ENCODE measurements at places on chromosomes 3 and 15.
A peak's percentile ranks its signal among the peaks of the same experiment; 100 is the strongest.

DNA sequence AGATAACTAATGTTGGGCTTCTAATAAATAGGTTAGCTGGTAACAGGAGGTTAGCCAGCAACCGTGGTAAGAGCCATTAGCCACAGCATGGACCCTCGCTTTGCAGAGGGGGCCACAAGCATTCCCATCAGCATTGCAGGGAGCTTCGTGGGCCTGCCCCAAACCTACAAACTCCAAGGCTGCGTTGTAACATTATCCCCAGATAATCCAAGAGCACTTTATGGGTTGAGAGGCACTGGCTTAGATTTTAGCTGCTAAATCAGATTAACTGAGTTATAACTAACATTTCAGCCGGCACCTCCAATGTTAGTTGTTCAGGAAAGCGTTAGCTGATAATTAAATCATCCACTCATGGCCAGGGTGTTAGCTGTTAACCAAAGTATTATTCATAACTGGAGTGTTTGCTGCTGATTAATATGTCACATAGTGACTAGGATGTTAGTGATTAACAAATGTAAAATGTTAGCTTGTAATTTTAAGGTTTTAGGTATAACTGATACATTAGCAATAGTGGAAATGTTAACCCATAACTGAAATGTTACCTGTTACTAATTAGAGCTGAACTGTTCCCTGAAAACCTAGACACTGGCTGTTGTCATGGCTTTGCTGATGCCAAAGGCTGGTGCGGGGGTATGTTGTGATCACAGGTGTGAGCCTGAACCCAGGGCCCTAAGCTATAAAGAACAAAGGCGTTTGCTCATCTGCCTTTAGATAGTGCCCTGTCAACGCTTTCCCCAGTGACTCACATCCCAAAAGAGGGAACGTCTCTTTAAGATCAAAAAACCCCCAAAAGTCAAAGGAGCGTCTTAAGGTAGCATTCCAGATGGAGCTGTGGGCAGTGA, 56.2 kb downstream of the SLC6A6 start:
- no peak for DNase-seq

- DNase-seq = no peak
Observed at GRCh38 chr15:92579486-92579885, 76.1 kb downstream of the FAM174B start.

- DNase-seq = no peak
Observed at GRCh38 chr3:194326192-194326967, 24.7 kb downstream of the CPN2 start.

DNA sequence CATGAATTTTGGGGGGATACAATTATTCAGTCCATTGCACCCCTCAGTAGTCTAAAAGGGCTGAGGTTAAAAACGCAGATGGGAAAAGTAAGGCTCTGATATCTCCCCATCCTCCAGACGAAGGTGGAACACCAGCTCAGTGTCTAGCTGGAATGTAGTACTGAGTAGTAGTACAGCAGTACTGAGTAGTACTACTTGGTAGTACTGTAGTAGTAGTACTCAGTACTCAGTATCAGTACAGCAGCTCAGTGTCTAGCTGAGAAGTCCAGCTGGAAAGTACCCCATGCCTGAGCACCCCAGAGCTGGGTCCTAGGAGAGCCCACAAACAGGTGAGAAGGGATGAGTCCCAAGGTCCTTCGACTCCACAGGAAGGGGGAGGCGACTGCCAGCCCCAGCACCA, 148.7 kb downstream of the XXYLT1 start:
- DNase-seq = no peak

DNA sequence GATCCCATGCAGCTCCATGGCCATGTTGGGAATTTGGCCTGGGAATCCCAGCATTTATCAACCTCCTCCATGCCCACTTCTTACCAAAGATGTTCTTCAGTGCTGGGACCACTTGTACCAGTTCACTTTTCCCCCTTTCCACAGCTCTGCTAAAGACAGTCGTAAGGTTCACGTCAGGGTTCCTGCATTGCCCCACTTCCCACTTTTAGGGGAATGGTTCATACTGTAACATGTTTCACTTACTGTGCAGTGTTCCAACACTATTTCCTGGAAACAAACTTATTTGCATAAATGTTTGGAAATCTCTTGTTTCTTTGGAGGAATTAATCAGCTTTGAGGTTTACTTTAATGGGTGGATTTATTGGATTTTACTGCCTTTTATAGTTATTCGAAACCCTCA, 17.0 kb downstream of the APH1B start:
- DNase-seq = no peak

DNA sequence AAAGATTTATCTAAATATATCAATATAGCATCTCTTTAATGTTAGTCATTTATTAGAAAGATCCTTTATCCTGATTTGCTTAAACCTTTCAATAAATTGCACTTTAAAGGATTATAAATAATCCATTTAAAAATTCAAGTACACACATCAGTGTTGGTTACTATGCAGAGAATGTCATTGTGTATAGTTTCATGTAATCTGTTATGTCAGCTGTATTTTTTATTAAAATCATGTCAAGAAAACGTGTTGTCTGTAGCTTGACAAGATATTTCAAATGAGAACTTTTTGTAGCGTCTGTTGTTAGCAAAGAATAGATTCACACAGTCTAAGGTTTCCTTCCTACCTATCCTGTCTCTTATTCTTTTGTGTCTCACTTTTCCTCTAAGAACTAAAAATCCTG, 7.8 kb downstream of the PDHB start:
- DNase-seq = no peak

GRCh38 chr3:175336406-175337133, 477.4 kb downstream of the NAALADL2 start:
- DNase-seq = no peak

GRCh38 chr15:33844597-33844996, 123.7 kb upstream of the CHRM5 start:
- no peak for DNase-seq

- DNase-seq = no peak
Observed at GRCh38 chr3:62592408-62592807, 219.1 kb upstream of the FEZF2 start.

DNA sequence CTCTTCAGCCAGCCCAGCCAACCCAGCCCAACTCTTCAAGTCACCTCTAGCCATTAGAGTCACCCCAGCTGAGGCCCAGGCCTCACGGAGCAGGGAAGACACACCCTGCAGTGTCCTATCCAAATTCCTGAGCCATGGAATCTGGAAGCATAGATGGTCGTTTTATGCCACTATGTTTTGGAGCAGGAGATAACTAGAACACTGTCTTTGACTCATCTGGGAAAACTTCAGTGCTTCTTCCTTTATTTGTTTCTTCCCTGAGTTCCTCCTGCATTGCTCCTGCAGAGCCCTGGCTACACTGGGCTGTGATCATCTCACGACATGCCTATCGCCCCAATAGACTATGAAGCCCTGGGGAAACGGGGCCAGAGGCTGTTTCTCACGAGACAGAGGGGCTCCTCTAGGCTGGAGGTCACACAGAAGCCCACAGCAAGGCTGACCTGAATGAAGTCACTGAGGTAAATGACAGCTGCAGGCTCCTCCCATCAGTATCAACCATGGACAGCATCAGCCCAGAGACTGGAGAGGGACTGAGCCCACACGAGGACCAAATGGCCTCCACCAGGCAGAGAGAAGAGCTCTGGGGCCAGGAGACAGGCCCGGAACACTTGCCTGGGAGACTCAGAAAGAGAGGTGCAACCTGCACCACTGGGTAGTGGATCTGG, 22.7 kb downstream of the CRABP1 start:
- no peak for DNase-seq

GRCh38 chr3:9994086-9994844, 7.6 kb upstream of the EMC3 start:
- no peak for DNase-seq

DNA sequence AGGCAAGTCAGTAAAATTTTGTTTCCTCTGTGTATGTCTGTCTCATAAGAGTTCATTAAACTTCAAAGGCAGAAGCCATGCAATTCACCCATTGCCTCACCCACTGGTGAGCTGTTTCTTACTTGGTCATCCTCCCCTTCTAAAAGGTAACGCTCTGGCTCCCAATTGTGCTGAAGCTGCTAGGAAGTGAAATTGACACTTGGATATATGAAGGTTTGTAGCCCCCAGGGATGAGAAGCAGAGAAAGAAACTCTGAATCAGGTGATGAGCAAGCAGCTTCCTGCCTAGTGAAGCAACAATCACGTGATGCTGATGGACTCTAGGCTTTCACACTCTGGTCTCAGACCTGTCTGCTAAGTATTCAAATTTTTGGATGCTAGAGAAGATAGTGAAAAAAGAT, 70.7 kb downstream of the CD200R1L start:
- DNase-seq = no peak

DNA sequence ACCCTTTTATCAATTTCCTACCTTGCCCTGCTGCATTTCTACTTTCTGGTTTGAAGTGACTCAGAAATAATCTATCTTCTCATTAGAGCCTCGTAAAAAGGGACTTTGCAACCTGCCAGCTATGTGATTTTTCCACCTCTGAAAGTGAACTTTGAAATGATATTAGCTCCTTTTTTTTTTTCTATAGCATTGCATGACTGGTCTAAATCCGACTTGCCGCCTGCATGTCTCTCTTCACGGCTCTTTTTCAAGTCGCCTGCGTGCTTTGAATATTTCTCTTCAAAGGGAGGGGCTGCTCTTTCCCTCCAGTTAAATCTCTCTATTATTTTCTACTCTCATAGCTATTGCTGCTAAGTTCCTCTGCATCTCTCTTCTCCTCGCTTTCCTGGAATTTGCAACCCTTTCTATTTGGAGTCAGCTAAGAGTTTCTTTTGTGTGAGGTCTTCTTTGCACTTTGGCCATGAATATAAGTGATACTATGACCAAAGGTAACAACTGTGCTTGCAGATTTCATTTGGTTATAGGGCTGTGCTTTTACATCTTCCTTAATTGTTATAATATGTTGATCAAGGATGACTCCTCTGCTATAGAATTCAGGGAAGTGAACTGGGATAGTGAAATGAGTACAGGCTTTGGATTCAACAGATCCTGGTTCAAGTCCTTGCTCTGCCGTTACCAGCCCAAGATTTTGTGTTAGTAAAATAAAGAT, 541.1 kb downstream of the AGBL1 start:
- DNase-seq = no peak

DNA sequence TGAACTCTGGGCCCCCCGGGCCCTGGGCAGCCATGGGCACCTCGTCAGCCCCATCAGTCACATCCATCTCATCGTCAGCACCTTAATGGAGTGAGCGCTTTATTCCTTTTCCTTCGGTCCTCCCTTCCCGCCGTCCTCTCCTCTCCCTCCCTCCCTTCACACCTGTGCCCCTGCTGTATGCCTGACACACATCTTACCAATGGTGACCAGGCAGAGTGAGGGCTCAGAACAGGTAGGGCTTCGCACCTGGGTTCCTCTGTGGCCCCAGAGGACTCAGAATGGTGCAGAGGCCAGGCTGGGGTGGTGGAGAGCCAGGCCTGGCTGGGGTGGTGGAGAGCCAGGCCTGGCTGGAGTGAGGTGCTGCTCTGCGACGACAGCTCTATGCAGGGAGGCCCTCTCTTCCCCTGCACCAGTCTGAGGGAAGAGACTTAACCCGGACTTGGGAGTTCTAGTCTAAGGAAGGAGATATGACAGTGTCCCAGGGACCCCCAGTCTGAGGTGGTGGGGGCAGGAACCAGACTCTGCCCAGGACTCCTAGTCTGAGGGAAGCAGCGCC, 11.6 kb downstream of the C15orf39 start:
- no peak for DNase-seq

DNA sequence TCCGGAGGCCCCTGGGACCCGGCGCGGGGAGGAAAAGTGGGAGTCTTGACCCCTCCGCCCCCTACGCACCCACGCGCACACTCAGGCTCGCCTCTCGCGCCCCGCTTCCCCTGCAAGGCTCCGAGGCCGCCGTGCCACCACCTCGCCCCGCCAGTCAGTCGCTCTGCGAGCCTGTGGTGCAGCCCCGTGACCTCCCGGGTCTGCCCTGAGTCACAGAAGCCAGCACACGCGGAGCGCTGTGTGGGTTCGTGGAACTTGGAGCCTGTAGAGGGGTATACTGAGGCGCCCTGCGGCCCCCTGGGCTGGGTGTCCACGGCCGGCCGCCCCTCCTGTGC, 380 bp upstream of the ALS2CL start:
- peak; percentile 41 for DNase-seq

- no peak for DNase-seq
Observed at GRCh38 chr3:15029625-15030024, 35.5 kb downstream of the MRPS25 start.

DNA sequence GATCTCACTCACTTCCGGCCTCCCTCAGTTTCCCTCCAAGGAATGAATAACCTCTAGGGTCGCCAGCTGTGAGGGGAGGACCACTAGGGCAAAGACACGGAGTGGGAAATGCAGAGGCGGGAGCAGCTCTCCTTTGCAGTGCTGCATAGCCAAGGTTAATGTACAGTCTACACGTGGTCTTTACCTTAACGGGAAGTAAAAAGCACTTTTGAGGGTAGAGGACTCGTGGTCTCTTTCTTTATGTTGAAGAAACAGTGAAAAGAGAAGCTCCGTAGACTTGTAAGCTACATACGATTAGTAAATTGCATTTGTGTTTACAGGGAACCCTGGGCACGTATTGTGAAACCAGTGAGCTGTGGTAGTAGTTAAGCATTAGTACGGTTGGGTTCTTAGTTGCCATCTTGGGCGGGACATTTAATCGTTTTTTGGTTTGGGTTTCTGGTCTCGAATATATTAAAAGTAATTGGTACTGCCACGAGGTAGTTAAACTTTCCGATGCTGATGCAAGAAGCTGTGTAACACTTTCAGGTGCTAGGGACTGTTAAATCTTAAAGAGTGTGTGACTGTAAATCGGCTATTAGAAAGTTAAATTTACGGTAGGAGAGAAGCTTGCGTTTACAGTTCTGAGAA, 828 bp downstream of the U2SURP start:
- peak; percentile 19 for DNase-seq

DNA sequence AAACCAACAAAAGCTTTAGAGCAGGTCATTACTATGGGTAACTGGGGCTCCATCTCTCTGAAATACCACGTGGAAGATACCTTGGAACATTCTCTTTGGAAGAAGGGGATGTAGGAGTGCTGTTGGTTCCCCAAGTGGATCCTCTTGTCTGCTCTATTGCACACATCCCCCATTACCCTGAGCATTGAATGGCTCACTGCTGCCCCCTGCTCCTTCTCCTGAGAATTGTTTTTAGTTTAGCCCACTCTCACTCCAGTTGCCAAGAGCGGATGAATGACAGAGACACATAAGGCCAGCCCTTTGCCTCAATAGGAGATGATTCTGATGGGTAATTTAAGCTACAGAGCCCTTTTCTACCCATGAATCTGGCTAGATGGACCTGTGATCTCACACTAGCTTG, 135.6 kb upstream of the SUCLG2 start:
- DNase-seq = peak; percentile 62

GRCh38 chr15:41795996-41796856, 21.9 kb downstream of the MAPKBP1 start:
- no peak for DNase-seq

GRCh38 chr15:26013981-26014380, 150.9 kb upstream of the ATP10A start:
- no peak for DNase-seq

GRCh38 chr3:100615684-100616083, 6.3 kb downstream of the ADGRG7 start:
- no peak for DNase-seq

GRCh38 chr3:99957151-99957796, 139.6 kb downstream of the CMSS1 start:
- no peak for DNase-seq

- DNase-seq = no peak
Observed at GRCh38 chr3:55546866-55547669, 60.0 kb upstream of the WNT5A start.

GRCh38 chr3:37308247-37308646, 133.9 kb upstream of the LRRFIP2 start:
- DNase-seq = no peak

GRCh38 chr3:9779721-9780457, 10.1 kb upstream of the CAMK1 start:
- peak; percentile 43 for DNase-seq

GRCh38 chr15:25238126-25238525, 200.7 kb downstream of the UBE3A start:
- no peak for DNase-seq

GRCh38 chr3:111335512-111336303, 206.3 kb upstream of the CD96 start:
- DNase-seq = no peak
